ENCODE measurements at places on chromosomes 3 and 15. TPM values are rescaled to one million over a fixed set of nuclear protein-coding genes. Genes with fewer than 3 reads are reported as not detected.
A peak's percentile ranks its signal among the peaks of the same experiment; 100 is the strongest.

DNA sequence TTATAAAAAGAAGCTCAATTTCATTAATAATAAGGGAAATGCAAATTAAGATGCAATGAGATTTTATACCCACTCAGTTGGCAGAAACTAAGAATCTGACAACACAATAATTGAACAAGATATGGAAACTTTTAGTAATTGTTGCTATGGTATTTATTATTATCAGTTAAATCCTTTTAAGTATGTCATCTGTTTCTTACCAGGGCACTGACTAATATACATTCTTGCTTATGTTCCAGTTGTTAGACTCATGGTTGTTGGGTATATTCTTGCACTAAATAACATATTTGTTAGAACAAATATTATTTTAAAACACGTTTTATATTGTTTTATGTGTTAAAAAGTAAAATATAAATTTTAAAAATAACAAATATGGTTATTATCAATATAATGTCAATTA is 690.3 kb downstream of the MECOM start:
- H3K4me1 ChIP-seq, result peaks cover 15% of the 10 kb centered on the region
- no peaks in the 10 kb centered on the region for H3K27me3 ChIP-seq
- no peak overlapping the region for H3K4me3 ChIP-seq
- H3K36me3 ChIP-seq, result no peaks in the 10 kb centered on the region
- DNase-seq, result no peak
- H3K27ac ChIP-seq, result no peak overlapping the region

Gene CHL1
- total RNA-seq, result not detected

- H3K36me3 ChIP-seq, result no peaks in the 10 kb centered on the region
- peak overlapping the region; percentile 24 for H3K4me3 ChIP-seq
- H3K4me1 ChIP-seq, result peaks cover 15% of the 10 kb centered on the region
- peak; percentile 68 for DNase-seq
- peak overlapping the region; percentile 70 for H3K27ac ChIP-seq
- H3K27me3 ChIP-seq, result no peaks in the 10 kb centered on the region
These were observed 40.4 kb downstream of the WHAMM start for GRCh38 chr15:82849556-82850512.

DNA sequence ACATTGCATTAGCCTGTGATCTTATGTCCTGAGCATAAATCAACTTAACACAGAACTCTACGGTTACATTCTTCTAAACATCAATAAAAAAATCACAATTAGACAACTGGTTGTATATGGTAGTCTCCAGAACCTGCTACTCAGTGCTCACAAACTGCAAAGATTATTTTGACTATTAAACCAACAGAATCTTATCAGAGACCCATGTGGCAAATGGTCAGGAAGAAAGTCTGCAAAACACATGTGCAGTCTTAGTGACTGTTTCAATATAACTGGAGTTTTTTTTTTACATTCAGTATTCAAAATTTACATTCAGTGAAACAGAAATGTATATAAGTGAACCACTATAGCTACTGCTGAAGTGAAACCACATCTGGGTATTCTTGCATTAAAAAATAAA is 27.3 kb upstream of the PYGO1 start:
- H3K27ac ChIP-seq, result no peak overlapping the region
- H3K4me1 ChIP-seq, result peaks cover 4% of the 10 kb centered on the region
- H3K4me3 ChIP-seq, result no peak overlapping the region
- no peak for DNase-seq
- peaks cover 10% of the 10 kb centered on the region for H3K36me3 ChIP-seq
- no peaks in the 10 kb centered on the region for H3K27me3 ChIP-seq

DNA sequence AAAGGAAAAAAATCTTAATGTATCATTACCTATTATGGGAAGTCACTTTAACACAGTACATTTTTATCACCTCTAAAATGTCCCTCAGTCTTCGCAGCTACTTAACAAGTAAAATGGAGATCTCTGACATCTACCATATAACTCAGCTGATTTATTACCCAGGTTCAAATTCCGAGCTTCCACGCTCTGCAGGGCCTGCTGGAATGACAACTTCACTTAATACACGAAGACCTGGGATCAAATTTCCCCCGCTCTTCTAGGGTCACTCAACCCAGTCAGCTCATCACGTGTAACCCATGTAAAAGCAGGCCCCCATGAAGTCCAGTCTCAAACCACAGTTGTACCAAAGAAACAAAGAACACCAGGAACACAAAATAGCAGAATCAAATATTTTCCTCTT is 44.2 kb upstream of the ACP3 start:
- H3K4me1 ChIP-seq, result peaks cover 7% of the 10 kb centered on the region
- peaks cover 8% of the 10 kb centered on the region for H3K36me3 ChIP-seq
- no peak for DNase-seq
- H3K27ac ChIP-seq, result peak overlapping the region; percentile 80
- H3K4me3 ChIP-seq, result no peak overlapping the region
- H3K27me3 ChIP-seq, result no peaks in the 10 kb centered on the region

- H3K27me3 ChIP-seq, result no peaks in the 10 kb centered on the region
- no peak overlapping the region for H3K27ac ChIP-seq
- no peak overlapping the region for H3K4me3 ChIP-seq
- H3K4me1 ChIP-seq, result peaks cover 4% of the 10 kb centered on the region
These were observed 8.5 kb downstream of the RPS17 start for GRCh38 chr15:82531496-82532382.

DNA sequence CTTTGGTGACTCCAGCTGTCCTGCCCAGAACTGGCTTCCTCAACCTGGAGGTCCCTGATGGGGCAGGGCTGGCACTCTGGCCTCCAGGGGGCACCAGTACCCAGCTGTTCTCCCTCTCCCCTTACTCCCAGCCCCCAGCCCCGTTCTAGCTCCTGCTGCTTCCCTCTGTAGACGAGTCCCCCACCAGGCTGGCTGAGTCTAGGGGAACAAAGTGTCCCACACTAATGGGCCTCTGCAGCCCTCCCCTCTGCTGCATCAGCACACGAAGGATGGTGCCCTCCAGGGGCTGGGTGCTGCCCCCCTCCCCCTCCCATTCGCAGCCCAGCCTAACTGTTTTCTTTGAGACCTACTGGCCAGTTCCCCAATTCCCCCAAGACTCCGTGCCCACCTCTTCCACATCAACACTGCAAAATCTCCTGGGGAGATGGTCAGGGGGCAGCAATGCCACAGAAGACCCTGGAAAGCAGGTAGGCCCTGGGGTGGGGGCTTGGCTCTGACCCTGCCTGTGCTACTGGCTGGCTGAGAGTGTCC is 4.2 kb downstream of the RHCG start:
- no peaks in the 10 kb centered on the region for H3K36me3 ChIP-seq
- no peak overlapping the region for H3K4me3 ChIP-seq
- no peak for DNase-seq
- no peaks in the 10 kb centered on the region for H3K4me1 ChIP-seq
- no peak overlapping the region for H3K27ac ChIP-seq

- H3K27me3 ChIP-seq, result peaks cover 38% of the 10 kb centered on the region
- no peak overlapping the region for H3K4me3 ChIP-seq
- H3K27ac ChIP-seq, result no peak overlapping the region
- H3K4me1 ChIP-seq, result no peaks in the 10 kb centered on the region
- DNase-seq, result no peak
These were observed 58.3 kb upstream of the ALDH1A3 start for GRCh38 chr15:100821327-100821726.

Gene LMOD3
- total RNA-seq, result not detected

- H3K36me3 ChIP-seq, result peaks cover 2% of the 10 kb centered on the region
- H3K4me3 ChIP-seq, result no peak overlapping the region
- H3K27ac ChIP-seq, result no peak overlapping the region
- H3K4me1 ChIP-seq, result no peaks in the 10 kb centered on the region
These were observed 166.4 kb downstream of the SUCNR1 start for GRCh38 chr3:152039887-152040286.

Gene CLDN16
- total RNA-seq, result 0.11 TPM

- no peaks in the 10 kb centered on the region for H3K27me3 ChIP-seq
- H3K36me3 ChIP-seq, result peaks cover 20% of the 10 kb centered on the region
These were observed 429 bp downstream of the PARP9 start for GRCh38 chr3:122563717-122564025.

GRCh38 chr3:51897391-51897790 is 5.8 kb downstream of the IQCF1 start:
- peaks cover 52% of the 10 kb centered on the region for H3K27me3 ChIP-seq
- no peaks in the 10 kb centered on the region for H3K4me1 ChIP-seq
- no peak for DNase-seq
- no peak overlapping the region for H3K27ac ChIP-seq
- H3K4me3 ChIP-seq, result no peak overlapping the region

GRCh38 chr3:48423883-48424695 is 5.8 kb downstream of the PLXNB1 start:
- H3K27me3 ChIP-seq, result no peaks in the 10 kb centered on the region
- H3K27ac ChIP-seq, result peak overlapping the region; percentile 89
- peaks cover 37% of the 10 kb centered on the region for H3K4me1 ChIP-seq
- no peak for DNase-seq
- peaks cover 2% of the 10 kb centered on the region for H3K36me3 ChIP-seq

DNA sequence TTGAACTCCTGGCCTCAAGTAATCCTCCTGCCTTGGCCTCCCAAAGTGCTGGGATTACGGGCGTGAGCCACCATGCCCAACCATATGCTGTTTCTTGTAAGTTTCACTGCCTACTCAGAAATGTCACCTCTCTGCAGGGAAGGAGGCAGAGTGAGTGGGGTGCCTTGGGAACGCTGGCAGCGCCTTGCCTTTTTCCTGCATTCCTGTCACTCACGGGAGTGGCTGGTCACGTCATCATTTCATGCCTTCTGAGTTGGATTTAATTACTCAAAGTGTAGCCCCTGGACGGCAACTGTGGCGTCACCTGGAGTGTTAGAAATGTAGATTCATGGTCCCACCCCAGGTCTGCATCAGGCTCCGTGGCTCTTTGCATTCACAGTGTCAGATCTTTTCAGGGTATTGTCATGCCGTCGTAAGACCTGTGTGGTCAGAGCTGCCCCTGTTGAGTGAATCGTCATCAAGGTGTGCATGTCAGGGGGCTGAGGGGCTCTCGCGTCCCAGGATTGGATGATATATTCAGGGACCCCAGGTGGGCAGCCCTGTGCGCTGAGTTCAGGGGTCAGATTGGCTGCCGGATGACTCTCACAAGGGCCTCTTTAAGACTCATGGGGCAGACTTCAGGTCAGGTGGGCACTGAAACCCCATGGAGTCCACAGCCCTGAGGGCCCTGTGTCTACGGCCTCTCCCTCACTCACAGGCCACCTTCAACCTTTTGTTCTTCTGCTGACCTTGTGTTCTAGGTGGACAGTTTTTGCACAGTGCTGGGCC is 65.9 kb upstream of the KLHL25 start:
- DNase-seq, result no peak
- no peak overlapping the region for H3K27ac ChIP-seq
- H3K27me3 ChIP-seq, result peaks cover 52% of the 10 kb centered on the region
- no peak overlapping the region for H3K4me3 ChIP-seq

GRCh38 chr3:123952844-123953520 is 8.0 kb downstream of the CCDC14 start:
- no peak overlapping the region for H3K4me3 ChIP-seq
- no peaks in the 10 kb centered on the region for H3K27me3 ChIP-seq
- no peak overlapping the region for H3K27ac ChIP-seq

GRCh38 chr3:134239538-134239937 is 11.1 kb downstream of the RYK start:
- no peaks in the 10 kb centered on the region for H3K36me3 ChIP-seq
- peaks cover 46% of the 10 kb centered on the region for H3K4me1 ChIP-seq
- no peak overlapping the region for H3K27ac ChIP-seq
- no peak overlapping the region for H3K4me3 ChIP-seq
- H3K27me3 ChIP-seq, result no peaks in the 10 kb centered on the region

GRCh38 chr3:43674345-43675085 is 16.2 kb upstream of the ABHD5 start:
- peaks cover 11% of the 10 kb centered on the region for H3K36me3 ChIP-seq
- H3K27ac ChIP-seq, result no peak overlapping the region
- no peak for DNase-seq
- H3K4me1 ChIP-seq, result no peaks in the 10 kb centered on the region

GRCh38 chr3:176590722-176591121 is 606.6 kb downstream of the TBL1XR1 start:
- no peaks in the 10 kb centered on the region for H3K4me1 ChIP-seq
- no peak overlapping the region for H3K27ac ChIP-seq
- DNase-seq, result no peak
- no peaks in the 10 kb centered on the region for H3K36me3 ChIP-seq
- no peak overlapping the region for H3K4me3 ChIP-seq

- H3K27ac ChIP-seq, result no peak overlapping the region
- peaks cover 8% of the 10 kb centered on the region for H3K4me1 ChIP-seq
- H3K36me3 ChIP-seq, result no peaks in the 10 kb centered on the region
- no peak overlapping the region for H3K4me3 ChIP-seq
- H3K27me3 ChIP-seq, result peaks cover 91% of the 10 kb centered on the region
These were observed 2.2 kb upstream of the CPEB1 start for GRCh38 chr15:82649226-82649999.

DNA sequence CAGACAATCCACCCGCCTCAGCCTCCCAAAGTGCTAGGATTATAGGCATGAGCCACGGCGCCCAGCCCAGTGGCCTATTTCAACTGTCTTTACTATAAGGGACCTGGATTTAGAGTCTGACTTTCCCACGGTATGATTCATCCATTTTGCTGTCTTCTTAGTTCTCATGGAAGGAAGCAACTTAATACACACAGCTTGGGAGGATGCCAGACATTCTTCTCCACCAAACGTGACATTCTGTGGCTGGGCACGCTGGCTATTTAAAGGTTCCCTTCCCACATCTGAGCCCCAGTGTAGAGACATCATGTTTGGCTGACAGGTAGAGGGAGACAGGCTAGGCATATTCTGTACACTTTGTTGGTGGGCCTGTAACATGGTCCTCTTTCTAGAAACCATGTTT is 26.2 kb downstream of the FAM43A start:
- no peaks in the 10 kb centered on the region for H3K27me3 ChIP-seq
- peak; percentile 47 for DNase-seq
- no peak overlapping the region for H3K4me3 ChIP-seq
- peaks cover 27% of the 10 kb centered on the region for H3K4me1 ChIP-seq
- H3K27ac ChIP-seq, result peak overlapping the region; percentile 83

DNA sequence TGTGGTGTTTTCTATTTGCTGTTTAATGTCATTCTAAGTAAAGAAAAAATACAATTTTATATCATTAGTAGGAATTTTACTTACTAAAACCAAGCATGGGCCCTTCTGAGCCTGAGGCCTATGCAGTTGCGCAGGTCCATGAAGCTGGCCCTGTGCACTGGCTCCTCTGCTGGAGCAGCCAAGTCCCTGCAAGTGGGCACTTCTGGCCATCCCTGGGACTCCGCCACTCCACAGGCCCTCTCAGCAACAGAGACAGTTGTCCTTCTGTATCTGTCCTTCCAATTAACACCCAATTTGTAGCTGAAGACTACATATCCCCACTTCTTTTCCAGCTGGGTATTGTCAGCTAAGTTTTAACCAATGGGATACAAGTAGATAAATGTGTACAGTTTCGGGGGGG is 49.9 kb upstream of the RYK start:
- peaks cover 2% of the 10 kb centered on the region for H3K36me3 ChIP-seq
- H3K4me3 ChIP-seq, result no peak overlapping the region
- DNase-seq, result no peak
- no peak overlapping the region for H3K27ac ChIP-seq
- peaks cover 7% of the 10 kb centered on the region for H3K4me1 ChIP-seq
- H3K27me3 ChIP-seq, result no peaks in the 10 kb centered on the region

Gene COX17
- 18.1 TPM for total RNA-seq

GRCh38 chr3:71252466-71252865 is 331.1 kb downstream of the FOXP1 start:
- no peaks in the 10 kb centered on the region for H3K36me3 ChIP-seq
- H3K27me3 ChIP-seq, result no peaks in the 10 kb centered on the region
- H3K4me3 ChIP-seq, result no peak overlapping the region
- peak overlapping the region; percentile 57 for H3K27ac ChIP-seq
- DNase-seq, result no peak

GRCh38 chr3:52670621-52671521 is 14.8 kb downstream of the PBRM1 start:
- no peaks in the 10 kb centered on the region for H3K4me1 ChIP-seq
- no peak for DNase-seq
- no peak overlapping the region for H3K4me3 ChIP-seq
- H3K36me3 ChIP-seq, result peaks cover 24% of the 10 kb centered on the region

- no peak for DNase-seq
- peaks cover 6% of the 10 kb centered on the region for H3K4me1 ChIP-seq
- no peak overlapping the region for H3K4me3 ChIP-seq
- no peaks in the 10 kb centered on the region for H3K27me3 ChIP-seq
These were observed 9.9 kb downstream of the PDIA5 start for GRCh38 chr3:123076496-123077418.

Gene PDZRN3
- total RNA-seq, result 42.9 TPM
